HFF-Myc (cell line): ENCODE measurements at places on chromosomes 1 and 21.
A peak's percentile ranks its signal among the peaks of the same experiment; 100 is the strongest.

GRCh38 chr1:89810302-89810701, 10.5 kb upstream of the LRRC8D start:
- DNase-seq: no peak

- DNase-seq: no peak
Observed at GRCh38 chr21:37530901-37531351, 164.4 kb downstream of the DYRK1A start.

GRCh38 chr1:47766832-47767740, 230.1 kb downstream of the TRABD2B start:
- DNase-seq: no peak

DNA sequence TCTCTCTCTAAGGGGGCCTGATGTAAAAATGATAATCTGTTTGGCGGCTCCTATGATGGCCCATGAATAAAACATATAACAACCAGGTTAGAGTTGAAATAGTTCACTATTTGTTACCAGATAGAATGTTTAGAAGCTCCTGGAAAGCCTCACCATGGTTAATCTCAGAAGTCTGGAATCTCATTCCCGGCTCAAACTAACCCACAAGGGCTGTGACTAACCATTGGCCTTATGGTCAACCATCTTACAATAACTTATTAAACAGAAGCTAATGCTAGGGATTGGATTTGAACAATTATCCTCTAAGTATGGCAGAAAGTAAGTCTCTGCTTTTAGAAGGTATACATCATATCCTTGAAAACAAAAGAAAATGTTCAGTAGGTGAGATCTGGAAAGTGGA, 134.1 kb upstream of the ADGRL2 start:
- no peak for DNase-seq

DNA sequence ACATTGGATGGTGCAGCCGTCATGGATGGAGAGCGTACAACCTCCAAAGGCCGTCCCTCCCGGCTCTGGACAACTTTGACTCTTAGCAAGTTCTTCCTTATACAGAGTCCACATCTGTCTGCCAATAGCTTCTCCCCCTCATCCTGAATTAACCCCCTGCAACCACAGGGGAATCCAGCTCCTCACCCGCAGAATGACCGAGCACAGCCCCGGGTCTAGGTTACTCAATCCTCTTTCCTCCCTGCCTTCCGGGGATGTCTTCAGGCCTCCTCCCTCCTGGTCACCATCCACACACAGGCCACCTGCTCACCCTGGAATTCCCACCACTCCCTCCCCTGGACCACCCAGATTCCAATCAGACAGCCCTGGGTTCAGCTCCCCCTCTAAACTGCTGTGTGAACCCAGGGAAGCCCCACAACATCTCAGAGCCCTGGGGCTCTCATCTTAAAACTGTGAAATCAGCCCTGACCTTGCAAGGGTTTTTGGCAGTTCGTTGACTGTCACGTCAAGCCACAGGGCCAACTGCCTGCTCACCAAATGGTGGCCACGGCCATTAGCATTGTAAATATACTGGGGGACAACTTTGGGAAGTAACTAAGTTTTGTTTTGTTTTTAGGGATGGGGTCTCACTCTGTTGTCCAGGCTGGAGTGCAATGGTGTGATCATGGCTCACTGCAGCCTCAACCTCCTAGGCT, 54.2 kb downstream of the HSPG2 start:
- no peak for DNase-seq

DNA sequence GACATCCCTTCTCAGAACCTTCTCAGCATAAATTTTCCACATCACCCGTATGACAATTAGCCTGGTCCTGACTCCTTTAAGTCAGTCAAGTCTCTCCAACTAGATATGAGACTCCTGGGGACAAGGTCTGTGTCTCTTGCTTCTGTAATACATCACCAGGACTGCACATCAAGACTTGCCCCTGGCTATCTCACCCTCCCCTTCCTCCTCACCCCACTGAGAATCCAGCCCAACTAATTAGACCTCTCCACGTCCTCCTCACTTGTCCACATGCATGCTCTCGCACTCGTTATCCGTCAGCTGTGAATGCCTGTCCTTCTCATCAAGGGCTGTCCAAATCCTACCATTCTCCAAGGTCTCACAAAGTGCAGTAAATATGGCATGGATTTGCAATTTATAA, 542.8 kb downstream of the PTPRU start:
- no peak for DNase-seq

GRCh38 chr21:44748621-44749020, 37.2 kb upstream of the TSPEAR start:
- DNase-seq: no peak

GRCh38 chr1:86231076-86231475, 74.5 kb upstream of the COL24A1 start:
- DNase-seq: peak; percentile 45

DNA sequence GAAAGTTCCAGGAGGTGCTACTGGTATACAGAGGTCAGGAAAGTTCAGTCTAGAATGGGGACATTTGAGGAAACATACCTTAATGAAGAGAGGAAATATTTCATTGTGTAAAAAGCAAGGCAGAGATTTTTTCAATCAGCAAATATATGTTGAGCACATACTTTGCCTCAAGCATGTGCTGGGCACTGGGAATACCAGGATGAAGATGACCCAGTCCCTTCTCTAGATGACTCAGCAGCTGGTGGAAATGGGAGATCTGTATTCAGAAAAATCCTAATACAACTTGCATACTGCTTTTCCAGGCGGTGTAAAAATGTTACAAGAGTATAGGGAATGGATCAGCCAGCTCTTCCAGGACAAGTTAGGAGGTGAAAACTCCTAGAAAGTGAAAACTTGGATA, 229.3 kb downstream of the FGGY start:
- no peak for DNase-seq

DNA sequence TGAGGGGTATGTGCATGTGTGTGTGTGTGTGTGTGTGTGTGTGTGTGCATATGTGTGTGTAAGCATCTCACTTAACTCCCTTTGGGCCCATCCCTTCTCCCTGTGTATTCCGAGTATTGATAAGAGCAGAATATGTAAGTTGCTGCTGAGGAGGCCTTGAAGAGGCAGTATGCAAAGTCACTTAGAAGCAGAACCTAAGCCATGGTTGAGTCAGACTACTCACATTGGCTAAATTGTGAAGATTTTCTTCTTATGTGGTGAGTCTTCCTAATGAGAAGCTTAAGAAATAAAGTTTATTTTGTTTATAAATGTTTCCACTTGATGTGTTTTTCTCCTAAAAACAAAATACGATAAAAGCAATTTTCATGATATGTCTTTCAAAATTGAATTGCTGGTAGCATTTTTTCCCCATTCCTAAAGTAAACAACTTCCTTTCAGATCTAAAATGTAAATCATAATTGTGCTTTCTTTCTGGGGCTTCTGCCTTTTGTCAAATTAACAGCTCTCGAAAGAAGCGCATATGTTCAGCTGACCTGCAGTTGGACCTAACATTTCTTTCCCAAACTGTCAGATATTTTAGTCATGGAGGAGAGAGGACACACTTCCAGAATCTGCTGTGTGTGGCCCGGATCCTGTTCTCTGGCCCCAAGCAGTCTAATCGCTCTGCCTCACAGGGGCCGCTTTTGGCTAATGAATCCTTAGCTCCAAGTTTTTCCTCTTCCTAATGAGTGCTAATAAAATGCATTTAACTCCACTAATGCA, 284.0 kb downstream of the DUSP10 start:
- DNase-seq: no peak

GRCh38 chr1:206935491-206936067, 10.7 kb downstream of the PIGR start:
- no peak for DNase-seq

DNA sequence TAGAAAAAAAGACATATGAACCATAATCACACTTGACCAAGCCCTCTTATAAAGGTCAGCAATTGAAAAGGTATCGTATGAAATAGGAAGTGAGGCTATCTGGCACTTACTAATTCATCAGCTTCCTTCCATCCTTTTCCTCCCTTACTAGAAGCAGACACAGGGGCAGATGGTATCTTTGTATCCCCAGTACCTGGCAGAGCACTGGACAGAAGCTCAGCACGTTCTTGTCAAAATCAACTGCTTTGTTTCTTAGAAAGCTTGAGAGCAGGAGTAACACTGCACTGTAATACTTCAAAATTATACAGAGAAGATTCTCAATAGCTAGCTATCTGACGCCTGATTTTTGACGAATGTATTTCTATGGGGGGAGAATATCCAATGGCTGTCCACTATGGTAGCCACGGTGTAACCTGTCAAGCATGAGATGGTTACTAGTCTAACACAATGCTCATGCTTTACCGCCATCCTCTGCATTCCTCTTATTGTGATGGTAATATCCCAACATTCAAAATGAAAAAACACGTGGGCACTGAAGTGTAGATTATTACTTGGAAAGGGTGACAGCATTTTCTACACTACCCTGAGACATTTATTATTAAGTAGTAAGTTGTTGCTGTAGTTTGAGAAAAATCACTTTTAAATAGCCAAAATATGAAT, 175.6 kb downstream of the SIPA1L2 start:
- no peak for DNase-seq

- DNase-seq: no peak
Observed at GRCh38 chr21:44414291-44415072, 40.8 kb upstream of the LRRC3 start.

DNA sequence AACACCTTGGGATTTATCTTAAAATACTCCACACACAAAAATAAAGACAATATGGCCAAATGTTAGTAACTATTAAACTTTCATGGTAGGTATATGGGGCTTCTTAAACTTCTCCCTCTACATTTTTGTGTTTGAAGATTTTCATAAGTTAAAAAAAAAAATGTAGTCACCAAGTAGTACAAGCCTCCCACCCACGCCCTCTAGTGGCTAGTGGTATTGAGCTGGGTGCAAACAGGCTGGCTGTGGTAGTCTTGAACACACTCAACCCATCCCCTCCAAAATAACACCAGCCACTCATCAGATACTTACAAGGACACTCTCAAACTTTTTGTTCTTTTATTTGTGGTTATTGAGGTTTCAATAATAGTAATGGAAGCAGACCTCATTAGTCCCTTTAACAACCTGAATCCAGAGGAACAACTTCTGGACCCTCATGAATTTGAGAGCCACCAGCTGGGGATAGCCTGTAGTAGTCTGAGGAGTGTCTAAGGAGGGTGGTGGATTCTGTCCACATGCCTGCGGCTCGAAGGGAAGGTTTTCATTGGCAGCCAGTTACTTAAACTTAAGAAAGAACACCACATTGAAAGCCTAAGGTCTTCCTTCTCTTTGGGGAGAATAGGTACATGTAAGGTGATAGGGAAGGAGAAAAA, 15.6 kb downstream of the RD3 start:
- peak; percentile 30 for DNase-seq

DNA sequence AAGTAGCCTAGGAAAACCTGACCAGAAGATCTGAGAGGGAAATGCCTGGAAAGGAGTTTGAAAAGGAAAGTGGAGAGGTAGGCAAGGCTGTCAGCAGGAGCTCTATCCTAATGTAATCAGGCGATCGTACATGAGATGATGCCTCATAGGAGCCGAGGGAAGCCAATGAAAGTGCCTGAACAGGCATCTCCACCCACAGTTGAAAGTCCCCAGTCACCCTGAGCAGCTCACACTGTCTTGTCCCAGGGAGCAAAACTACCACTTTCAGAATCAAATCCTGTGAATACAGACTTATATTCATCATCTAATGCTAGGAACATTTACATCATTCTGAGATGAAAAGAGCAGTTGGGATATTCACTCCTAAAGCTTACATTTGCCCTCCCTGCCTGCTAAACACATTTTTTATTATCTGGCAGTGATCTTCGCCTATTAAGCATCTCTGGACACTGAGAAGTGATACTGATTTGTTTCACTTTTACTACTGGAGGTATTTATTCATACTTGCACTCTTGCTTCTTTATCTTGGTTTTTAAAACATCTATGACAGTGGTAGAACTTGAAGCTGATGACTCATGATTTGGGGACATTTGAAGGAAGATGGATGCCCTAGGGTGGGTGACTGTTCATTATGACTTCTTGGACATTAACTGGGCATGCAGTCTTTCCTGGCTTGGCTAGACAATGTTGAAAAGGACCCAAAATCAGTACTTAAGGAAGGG, 221.6 kb downstream of the SEC16B start:
- no peak for DNase-seq

- DNase-seq: no peak
Observed at GRCh38 chr1:12756273-12756672, 10.3 kb downstream of the CFAP107 start.

GRCh38 chr1:166365081-166365480, 198.3 kb upstream of the FAM78B start:
- no peak for DNase-seq

DNA sequence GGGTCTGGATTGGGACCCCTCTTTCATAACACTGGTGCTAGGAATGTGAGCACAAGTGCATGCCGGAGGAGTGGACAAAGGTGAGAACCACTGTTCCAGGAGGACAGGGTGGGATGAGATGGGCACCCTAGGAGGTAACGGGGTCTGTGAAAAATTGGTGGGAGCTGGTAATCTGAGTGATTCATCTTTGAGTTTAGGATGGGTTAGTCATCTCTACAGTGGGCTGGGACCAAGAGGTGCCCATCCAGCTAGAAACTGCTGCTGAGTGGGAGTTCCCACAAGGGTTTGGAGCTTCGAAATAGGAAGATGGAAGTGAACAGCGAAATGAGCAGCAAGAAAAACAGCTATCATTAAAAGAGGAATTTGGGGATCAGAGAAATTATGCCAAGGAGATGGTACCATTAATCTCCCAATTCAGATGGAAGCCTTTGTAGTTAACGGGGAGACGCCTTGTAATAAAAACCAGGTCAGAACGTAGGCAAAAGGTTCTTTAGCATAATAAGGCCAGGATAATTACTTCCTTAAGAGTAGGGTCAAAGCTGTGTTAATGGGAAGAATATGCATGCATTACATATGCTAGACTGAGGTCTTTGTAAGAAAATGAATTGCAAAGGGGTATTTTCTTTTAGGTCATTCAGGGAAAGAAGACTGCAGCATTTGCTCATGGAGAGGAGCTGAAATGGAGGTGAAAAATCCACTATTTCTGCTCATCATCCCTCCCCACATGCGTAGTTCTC, 55.5 kb downstream of the OLFML3 start:
- no peak for DNase-seq

- DNase-seq: no peak
Observed at GRCh38 chr1:105172788-105173187, 1423.1 kb downstream of the AMY1C start.

DNA sequence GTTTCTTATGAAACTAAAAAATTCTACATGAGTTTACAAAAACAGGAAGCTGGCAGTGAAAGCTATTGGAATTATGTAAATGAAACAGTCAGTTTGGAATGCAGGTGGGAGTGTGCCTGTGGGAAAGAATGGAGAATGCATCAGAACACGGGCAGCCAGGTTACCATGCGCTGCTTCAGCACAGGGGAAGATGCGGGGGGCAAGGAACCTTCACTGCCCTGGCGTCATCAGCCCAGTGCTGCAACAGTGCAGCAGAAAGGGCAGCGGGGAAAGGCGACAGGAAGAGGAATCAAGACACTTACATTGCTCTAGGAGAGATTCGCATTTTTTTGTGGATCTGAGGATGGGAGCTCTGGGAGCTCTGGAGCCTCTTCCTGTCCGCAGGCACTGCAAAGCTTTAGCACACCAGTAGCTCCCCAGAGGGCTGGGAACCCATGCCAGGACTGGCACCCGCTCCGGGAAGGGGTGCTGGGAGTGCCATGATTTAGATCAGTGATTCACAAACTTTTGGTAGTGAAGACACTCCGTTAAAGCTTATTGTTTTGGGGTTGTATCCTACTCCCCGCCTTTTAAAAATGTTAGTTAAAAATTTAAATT, 64.1 kb upstream of the WDR26 start:
- no peak for DNase-seq

- no peak for DNase-seq
Observed at GRCh38 chr1:117473063-117473462, 105.8 kb downstream of the MAN1A2 start.
